Daoy (cell line): ENCODE measurements at places on chromosomes 4 and X. TPM values are rescaled to one million over a fixed set of nuclear protein-coding genes. Genes with fewer than 3 reads are reported as not detected.

BST1 gene
- 3.8 and 11.0 TPM in 2 replicates for total RNA-seq

TMEM150C gene
- total RNA-seq, result 0.36 and 1.9 TPM in 2 replicates

ESX1 gene
- 8.4 and 10.8 TPM in 2 replicates for total RNA-seq

PRPS2 gene
- total RNA-seq, result 38.6 and 45.5 TPM in 2 replicates

MAGEE2 gene
- total RNA-seq, result not detected in 2 replicates

CACNA1F gene
- not detected in 2 replicates for total RNA-seq

GPR78 gene
- total RNA-seq, result not detected in 2 replicates

FHIP1A gene
- total RNA-seq, result 1.9 and 2.1 TPM in 2 replicates

TMEM31 gene
- not detected in 2 replicates for total RNA-seq

GAGE12F gene
- total RNA-seq, result 2.2 and 2.8 TPM in 2 replicates

NDUFA1 gene
- total RNA-seq, result 71.7 and 83.4 TPM in 2 replicates

PAGE5 gene
- total RNA-seq, result 326 and 338 TPM in 2 replicates

CORIN gene
- not detected in 2 replicates for total RNA-seq

RLIM gene
- 41.1 and 45.6 TPM in 2 replicates for total RNA-seq

DMRTC1B gene
- total RNA-seq, result not detected in 2 replicates

VCX3B gene
- total RNA-seq, result 0.11 TPM in 1 of 2 replicates, not detected in the other
